ENCODE measurements at places on chromosomes 5 and 9. TPM values are rescaled to one million over a fixed set of nuclear protein-coding genes. Genes with fewer than 3 reads are reported as not detected.

DNA sequence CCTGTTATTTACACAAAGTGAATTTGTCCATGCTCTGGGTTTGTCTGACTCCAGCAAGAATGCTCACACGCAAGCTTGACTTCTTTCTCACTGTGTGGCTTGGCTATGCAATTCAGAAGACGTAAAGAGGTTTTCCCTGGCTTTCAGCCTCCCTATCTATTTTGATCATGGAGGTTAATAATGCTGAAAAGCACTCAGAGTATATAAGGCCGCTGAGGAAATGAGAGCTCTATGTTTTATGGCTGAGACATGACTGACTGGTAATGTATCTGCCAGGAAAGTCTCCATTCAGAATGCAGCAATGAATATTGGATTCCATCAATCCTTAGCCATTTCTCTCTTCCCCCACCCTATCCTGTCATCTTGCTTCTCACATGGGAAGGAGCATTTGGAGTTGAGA, 417.3 kb downstream of the DMAC1 start:
- no peak for DNase-seq

- peak; percentile 68 for DNase-seq
Observed at GRCh38 chr5:154477382-154478223, 424 bp downstream of the HAND1 start.

DNA sequence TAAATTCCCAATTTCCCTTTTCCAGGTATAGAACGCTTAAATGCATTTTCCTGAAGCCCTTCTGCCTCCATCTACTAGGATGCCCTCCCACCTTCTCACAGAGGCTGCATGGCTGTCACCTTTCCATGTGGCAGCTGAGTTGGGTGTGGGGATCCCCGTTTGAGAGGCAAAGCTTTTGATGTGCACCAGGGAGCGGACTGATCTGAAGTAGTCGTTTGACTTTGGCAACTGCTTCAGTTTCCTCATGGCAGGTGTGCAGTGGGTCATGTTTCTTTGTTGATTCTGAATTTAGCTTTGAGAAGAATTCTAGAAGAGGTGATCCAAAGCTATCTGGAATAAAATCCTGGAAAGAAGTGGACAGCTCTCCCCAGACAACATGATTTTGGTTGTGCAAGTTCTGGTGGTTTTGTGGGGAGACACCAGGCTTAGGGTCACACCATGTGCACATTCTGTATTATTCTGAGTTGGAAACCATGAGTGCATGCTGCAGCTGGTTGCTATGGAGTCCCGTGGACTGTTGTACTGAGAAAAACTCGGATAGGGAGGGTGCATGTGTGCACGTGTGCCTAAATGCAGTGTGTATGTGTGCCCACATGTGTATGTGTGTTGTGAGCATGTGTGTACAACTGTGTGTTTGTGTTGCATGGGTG, 63.5 kb downstream of the GADD45G start:
- DNase-seq: no peak

- DNase-seq: no peak
Observed at GRCh38 chr5:145689235-145689634, 145.9 kb downstream of the PRELID2 start.

- no peak for DNase-seq
Observed at GRCh38 chr5:53817183-53817582, 256.7 kb downstream of the NDUFS4 start.

GRCh38 chr5:92991581-92992067, 589.4 kb downstream of the NR2F1-AS1 start:
- DNase-seq: no peak

GRCh38 chr5:77993855-77994318, 217.7 kb upstream of the TBCA start:
- DNase-seq: no peak

- no peak for DNase-seq
Observed at GRCh38 chr9:135879237-135879601, 28.1 kb downstream of the CAMSAP1 start.

DNA sequence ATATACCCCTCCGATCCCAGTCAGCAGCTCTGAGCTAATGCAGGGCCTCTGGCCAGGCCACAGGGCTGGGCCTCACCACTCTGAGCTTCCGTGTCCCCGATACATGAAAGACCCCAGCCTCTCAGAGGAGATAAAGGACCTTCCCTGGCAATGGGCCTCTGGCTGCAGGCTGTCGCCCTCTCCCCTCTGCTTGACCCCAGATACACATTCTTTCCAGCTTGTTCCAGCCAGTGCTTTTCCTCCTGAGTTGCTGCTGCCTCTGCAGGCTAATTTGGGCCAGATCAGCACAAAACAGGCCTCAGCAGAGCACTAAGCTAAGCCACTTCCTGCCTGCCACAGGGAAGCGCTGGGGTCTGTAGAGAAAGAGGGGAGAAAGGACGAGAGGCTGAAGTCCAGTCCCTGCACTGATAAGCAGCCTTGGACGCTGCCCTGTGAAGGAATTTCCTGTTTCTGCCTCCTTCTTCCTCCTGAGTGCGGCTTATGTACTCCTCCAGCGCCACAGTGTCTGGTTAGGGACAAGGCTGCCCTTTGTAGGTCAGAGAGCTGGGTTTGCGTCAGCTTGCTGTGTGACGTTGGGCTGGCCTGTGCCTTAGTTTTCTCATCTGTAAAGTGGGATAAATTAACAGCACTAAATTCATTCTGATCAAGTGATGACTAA, 73.0 kb upstream of the IL17B start:
- DNase-seq: peak; percentile 74

DNA sequence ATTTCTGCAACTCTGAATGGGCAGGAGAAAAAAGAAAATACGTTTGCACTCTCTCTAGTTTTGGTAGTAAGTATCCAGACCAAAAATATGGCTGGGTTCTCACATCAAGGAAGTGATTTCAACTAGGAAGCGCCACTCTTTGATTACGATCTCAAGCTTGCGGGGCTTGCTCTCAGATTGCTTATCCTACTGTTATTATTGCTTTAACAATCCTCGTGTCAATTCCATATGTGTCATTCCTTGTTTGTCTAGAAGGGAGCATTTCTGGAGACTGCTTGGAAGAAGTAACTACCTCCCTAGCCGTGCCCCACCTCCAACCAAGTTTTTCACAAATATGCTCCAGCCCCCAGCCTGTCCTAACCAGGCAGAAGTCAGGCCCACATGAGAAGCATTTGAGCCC, 3.5 kb downstream of the PRUNE2 start:
- no peak for DNase-seq

GRCh38 chr5:53971551-53971950, 338.8 kb downstream of the ARL15 start:
- DNase-seq: no peak

GRCh38 chr5:135392256-135392655, 6.8 kb downstream of the MACROH2A1 start:
- DNase-seq: no peak

DNA sequence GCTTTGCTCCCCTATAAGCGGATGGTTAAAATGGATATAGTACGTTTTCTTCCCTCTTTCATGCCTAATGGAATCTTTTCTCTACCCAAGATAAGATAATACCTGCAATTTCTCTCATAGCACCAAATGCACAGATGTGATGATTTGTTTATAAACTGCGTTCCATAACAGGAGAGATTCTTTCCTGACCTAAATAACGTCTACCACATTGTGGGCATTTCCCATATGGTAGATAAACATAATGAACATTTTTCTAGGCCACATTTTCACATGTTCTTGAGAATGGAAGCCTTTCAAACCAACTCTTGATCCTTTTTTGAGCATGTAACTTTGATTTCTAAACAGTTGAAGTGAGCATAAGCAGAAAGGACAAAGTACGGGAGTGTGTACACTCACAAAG, 448.5 kb downstream of the CSNK1G3 start:
- DNase-seq: no peak

- no peak for DNase-seq
Observed at GRCh38 chr5:164475339-164475977, 970.0 kb downstream of the MAT2B start.

DNA sequence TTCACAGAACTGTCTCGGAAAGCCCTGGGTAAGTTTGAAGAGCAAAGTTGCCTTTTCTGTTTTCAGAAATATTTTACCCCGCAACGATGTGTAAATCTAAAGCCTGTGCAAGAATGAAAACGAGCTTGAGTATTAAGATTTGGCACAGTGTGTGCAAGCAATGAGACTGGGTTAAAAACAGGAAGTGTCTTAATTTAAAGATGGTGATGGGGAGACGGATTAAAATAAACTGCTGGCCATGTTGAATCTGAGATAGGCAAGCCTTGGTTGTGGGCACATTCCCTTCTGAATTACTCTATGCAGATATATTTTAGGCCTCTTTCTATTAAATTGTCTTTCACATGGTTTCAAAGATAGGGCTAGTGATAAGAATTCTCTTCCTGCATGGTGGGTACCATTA, 294.2 kb upstream of the DMRT1 start:
- DNase-seq: no peak

GRCh38 chr9:114357360-114357759, 27.7 kb downstream of the ORM2 start:
- no peak for DNase-seq

GRCh38 chr9:90890146-90890810, 88.7 kb downstream of the SYK start:
- DNase-seq: peak; percentile 55

DNA sequence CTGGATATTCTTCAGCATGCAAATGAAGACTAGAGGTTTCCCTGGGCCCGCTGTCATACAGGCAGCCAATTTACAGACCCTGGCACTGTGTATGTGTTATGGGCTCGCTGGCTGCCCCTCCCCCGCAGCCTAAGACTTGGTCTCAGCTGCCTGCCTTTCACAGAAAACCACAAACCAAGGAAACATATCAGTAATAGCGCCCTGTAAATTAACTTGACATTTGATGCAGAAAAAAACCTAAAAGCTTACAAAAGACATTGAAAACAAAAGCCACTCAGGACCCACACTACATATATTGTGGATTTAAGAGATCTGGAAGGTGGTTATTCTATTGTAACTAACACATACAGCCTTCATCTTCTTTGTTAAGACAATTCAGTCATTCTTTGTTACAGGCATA, 287.0 kb upstream of the TMEM161B start:
- peak; percentile 33 for DNase-seq

- DNase-seq: no peak
Observed at GRCh38 chr9:127005770-127006314, 91.3 kb downstream of the RALGPS1 start.

GRCh38 chr5:99614888-99615287, 686.1 kb upstream of the CHD1 start:
- DNase-seq: no peak

- DNase-seq: no peak
Observed at GRCh38 chr9:95055851-95056551, 261.5 kb downstream of the FANCC start.

DNA sequence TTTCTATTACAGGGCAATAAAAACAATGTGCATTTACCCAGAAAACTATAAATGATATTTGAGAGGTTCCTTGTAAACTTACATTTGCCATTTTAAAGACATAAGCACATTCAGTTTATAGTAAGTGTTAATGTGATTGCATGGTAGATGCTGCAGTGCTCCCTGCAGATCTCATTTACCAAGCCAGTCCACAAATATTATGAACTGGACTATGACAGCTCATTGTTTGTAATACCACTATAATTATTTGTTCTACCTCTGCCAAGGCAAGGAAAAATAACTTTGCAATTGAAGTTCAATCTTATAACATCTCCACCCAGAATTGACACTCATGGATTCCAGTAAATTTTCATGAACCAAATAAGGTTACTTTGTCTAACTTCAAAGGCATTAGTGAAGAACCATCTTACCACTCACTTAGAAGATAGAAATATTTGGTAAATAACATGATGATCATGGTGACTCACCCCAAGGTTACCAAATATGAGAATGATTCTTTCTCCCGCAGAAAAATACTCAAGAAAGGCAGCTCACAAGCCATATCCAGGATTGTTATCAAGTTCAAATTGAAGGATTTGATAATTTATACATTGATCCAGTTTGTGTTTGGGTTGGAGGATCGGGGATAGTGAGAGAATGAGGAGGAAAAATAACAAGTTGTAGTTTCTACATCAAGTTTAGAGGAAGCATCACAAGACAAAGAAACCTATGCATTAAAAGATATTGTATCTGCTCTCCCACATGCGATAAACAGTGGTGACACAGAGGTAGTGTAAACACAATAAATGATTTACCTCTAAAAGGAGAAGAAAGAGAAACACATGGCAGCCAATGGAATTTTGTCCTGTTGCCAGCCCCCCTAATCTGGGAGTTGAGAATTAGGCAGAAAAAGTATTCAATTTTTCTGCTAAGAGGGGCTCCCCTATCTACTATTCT, 29.5 kb downstream of the CDH9 start:
- no peak for DNase-seq

- no peak for DNase-seq
Observed at GRCh38 chr9:129777769-129778130, 24.9 kb upstream of the PTGES start.

GRCh38 chr9:32045513-32045912, 338.9 kb upstream of the ACO1 start:
- DNase-seq: no peak

DNA sequence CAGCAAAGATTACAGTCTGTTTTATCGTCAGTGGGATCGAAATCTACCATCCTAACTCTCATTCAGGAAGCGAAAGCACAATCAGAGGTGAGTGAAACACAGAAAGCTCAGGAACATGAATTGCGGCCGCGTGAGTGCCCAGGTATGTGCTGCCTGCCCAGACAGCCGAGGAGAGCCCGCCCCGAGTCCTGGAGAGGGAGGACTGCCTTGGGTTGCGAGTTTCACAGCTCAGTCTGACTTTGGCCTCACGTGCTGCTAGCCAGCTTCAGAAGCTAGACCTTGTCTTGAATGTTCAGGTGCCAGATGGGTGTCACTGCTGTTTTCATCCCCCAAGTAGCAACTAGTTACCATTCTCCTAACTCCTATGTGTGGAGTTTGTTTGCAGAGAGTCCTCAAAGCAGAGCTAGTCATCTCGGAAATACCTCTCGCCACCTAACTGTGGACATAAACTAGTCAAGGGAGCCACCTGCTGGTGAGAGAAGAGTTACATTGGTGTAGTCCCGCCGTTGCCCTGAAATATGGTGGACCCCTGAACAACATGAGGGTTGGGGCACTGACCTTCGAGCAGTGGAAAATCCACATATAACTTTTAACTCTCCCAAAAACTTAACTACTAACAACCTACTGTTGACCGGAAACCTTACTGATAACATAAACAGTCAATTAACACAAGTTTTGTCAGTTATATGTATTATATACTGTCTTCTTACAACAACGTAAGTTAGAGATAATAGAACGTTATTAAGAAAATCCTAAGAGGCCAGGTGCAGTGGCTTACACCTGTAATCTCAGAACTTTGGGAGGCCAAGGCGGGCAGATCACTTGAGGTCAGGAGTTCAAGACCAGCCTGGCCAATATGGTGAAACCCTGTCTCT, 80.9 kb downstream of the GOLPH3 start:
- DNase-seq: peak; percentile 77

GRCh38 chr5:134133188-134133994, 18.9 kb downstream of the TCF7 start:
- no peak for DNase-seq

The LRRC19 gene
- not detected for total RNA-seq

The FBP1 gene
- total RNA-seq: 1.9 TPM

The MSMP gene
- total RNA-seq: 0.97 TPM

The NUTM2F gene
- not detected for total RNA-seq

The SARDH gene
- total RNA-seq: 5.3 TPM

The BTNL3 gene
- not detected for total RNA-seq

The KCNT1 gene
- total RNA-seq: 0.68 TPM

The MARVELD2 gene
- total RNA-seq: 29.5 TPM

The POLR3G gene
- 75.4 TPM for total RNA-seq

The PCDHB6 gene
- total RNA-seq: not detected

The STOML2 gene
- 192 TPM for total RNA-seq

The PRLR gene
- total RNA-seq: 2.5 TPM

The TLR4 gene
- 0.07 TPM for total RNA-seq

Measured in H9 (cell line).